Activated CD4-positive, CD25-positive, alpha-beta regulatory T cell treated with anti-CD3 and anti-CD28 coated beads, Interleukin-2, amount 50 U/mL, for 72 hours (primary cell): ENCODE measurements at places on chromosomes 12 and 14.

DNA sequence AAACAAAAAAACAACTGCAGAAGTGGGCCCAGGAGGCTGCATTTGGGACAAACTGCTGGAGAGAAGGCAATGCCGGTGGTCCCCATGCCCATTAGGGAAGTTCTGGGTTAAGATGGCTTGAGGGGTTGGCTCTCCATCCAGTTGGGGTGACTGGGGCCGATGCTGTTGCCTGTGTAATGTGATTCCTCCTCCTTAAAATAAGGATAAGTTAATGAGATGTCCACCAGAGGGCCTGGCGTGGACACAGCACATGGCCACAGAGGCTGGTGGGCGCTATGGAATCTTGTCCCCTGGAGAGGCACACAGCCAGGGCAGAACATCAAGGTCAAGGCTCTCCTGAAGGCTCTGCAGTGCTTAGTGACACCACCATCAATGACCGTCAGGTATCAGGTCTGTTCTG, 1.0 kb upstream of the TESC start:
- DNase-seq = no peak

GRCh38 chr12:47120736-47121135, 41.0 kb upstream of the AMIGO2 start:
- no peak for DNase-seq

DNA sequence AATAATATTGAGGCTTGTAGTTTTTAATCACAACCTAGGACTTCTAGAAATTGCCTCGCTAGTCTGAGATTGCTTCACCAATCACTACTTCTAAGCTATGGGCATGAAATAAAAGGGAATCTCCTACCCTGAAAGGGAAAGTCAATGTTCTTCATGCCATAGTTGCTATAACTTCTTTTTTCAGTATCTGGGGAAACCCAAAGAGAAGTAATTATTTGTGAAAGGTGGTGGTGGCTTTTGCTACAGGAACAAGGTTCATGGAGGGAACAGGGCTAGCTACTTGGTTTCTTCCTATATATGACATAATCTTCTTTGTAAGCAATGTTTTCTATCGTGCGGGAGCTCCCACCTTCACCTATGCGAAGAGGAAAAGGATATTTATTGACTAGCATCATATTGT, 61.6 kb upstream of the DNM1L start:
- no peak for DNase-seq

DNA sequence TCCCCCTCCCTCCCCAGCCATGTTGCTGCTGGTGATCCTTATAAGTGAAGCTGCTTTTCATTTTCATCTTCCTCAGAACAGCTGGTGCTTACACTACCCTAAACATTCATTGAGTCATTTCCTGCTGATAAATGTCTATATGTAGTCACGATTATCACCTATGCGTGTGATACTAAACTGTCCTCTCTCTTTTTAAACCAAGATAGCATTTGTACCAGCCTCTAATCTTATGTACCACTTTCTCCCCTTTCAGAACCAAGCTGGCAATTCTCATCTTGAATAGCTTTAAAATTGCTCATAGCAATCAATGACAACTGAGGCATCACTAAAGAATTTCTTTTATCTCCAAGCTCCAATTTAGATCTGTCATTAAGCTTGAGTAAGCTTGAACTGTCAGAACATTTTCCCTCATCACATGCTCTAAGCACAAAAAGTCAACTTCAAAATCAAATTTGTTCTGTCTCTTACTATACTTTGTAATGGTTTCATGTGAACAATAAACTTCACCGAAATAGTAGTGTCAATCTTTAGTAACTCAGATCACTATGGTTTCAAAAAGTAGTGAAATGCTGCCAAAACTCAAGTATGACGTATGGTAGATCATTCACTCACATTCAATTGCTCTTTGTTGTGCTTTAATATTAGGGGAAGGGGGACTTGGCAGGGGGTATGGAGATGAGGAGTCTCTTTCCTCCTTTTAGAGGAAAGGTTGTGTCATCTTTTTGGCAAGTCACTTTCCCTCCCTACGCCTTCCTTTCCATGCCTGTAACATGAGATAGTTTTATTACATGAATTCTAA, 178.1 kb upstream of the NOVA1 start:
- no peak for DNase-seq

- DNase-seq = no peak
Observed at GRCh38 chr12:69046363-69046762, 113.4 kb upstream of the CPM start.

GRCh38 chr14:33451211-33451610, 499.7 kb downstream of the EGLN3 start:
- no peak for DNase-seq

DNA sequence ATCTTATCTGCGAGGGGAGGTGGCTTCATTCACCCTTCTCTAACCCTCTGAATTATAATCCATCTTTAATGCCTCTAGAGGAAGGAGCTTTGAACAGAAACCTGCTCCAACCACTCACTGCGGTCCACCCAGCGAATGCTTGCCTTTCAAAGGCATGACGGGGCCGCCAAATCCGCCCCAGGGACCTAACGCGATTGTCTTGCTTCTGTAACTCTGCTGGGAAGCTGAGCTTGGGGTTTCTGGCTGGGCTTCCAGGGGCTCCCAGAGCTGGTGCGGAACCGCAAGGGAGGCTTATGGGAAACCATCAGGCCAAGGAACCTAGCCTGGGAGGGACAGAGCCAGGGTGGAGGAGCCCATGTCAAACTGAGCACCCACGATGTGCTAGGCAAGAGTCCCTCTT, 231.2 kb upstream of the LHX5 start:
- DNase-seq = no peak

DNA sequence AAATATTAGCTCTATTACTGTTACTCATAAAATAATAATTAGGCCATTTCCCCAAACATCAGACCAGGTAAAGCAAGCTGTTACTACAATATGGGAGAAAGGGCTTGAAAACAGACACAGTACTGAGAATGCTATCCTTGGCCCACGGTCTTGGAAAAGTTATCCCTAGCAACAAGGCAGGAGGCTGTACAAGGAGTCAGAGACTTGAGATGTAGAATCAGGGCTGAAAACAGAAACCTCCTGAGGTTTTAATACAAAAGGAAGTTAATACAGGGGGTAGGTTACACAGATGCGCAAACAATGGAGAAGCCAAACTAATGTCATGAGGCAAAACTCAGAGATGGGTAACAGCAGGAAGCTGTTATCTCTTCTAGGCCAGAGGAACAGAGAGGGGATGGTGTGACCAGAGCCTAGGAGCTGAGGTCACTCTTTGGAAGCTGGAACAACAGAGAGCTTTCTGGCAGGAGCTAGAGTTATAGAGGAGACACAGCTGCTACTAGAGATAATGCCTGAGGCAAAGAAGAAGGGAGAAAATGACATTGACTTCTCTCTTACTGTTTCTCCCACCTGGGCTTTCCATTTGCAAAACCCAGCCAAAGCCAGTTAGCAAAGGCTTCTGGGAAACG, 248.8 kb downstream of the SUDS3 start:
- DNase-seq = no peak
